ENCODE measurements at places on chromosomes 7 and 10.

- no peak overlapping the region for H3K27ac ChIP-seq
- H3K4me3 ChIP-seq = no peak overlapping the region
- no peaks in the 10 kb centered on the region for H3K4me1 ChIP-seq
- no peak for DNase-seq
- no peaks in the 10 kb centered on the region for H3K27me3 ChIP-seq
- no peaks in the 10 kb centered on the region for H3K36me3 ChIP-seq
Observed at GRCh38 chr7:135712796-135713195, 15.2 kb downstream of the SLC13A4 start.

DNA sequence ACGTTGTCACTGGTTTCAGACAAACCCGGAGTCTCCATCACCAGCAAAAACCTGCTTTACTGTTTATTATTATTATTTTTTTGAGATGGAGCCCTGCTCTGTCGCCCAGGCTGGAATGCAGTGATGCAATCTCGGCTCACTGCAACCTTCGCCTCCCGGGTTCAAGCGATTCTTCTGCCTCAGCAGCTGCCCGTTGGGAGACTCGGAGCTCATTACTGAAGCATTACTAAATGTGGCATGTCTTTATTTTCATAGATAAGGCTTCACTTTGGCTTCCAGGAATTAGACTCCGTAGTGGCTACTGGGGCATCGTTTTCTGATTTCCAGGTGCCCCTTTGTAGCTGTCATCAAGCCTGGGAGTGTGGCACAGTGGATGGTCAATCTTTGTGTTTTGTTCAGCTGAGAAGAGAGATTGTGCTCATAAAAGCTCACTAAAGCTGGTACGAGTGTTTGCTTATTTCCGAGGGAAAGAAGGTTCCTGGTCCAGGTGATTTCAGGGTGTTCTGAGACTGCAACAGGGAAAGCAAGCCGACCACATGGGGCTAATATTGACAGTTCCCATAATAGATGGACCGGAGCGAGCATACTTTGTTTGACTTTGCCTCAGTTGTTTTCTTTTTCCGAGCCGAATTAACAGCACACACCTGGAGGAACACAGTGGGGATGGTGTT lies 163.1 kb downstream of the CAMK1D start:
- no peak overlapping the region for H3K4me3 ChIP-seq
- no peaks in the 10 kb centered on the region for H3K36me3 ChIP-seq
- peak; percentile 13 for DNase-seq

- H3K4me1 ChIP-seq = peaks cover 20% of the 10 kb centered on the region
- no peak overlapping the region for H3K27ac ChIP-seq
- H3K27me3 ChIP-seq = peaks cover 86% of the 10 kb centered on the region
- no peak overlapping the region for H3K4me3 ChIP-seq
- H3K36me3 ChIP-seq = peaks cover 3% of the 10 kb centered on the region
- no peak for DNase-seq
Observed at GRCh38 chr7:27160145-27160545, 3.7 kb upstream of the HOXA7 start.

DNA sequence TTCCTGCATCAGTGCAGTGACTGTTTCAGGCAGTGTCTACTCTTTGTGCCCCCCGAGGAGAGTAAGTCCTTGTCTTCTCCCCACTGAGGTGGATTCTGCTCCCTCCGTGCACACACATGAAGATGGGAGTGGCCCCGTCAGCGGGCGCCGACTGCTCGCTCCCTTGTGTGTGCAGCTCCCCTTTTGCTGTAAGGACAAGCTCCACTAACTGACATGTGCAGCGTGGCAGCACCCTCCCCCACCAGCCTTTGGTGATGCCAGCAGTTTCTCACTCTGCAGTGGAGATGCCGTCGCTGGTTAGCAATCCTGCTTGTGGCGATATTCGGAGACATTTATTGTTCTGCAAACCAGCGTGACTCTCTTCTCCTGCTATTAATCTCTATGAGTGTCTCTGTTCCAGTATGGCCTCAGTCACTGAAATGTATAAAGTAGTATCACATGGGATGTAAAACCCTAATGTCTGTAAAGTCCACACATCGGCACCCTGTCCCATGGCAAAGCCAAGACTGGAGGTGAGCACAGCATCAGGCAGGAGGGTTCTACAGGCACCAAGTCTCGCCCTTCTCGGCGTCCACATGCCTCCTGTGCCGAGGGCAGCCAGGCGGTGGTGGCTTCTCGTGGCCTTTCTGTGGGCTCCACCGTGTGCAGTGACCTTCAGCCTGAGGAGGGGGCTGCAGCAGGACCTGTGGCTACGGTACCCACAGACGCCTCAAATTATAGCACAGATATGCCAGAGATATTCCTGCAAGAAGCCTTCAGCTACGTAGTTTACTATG lies 202.7 kb downstream of the EBF3 start:
- H3K4me3 ChIP-seq = no peak overlapping the region
- peaks cover 6% of the 10 kb centered on the region for H3K4me1 ChIP-seq
- no peak overlapping the region for H3K27ac ChIP-seq
- H3K36me3 ChIP-seq = peaks cover 12% of the 10 kb centered on the region
- no peaks in the 10 kb centered on the region for H3K27me3 ChIP-seq

DNA sequence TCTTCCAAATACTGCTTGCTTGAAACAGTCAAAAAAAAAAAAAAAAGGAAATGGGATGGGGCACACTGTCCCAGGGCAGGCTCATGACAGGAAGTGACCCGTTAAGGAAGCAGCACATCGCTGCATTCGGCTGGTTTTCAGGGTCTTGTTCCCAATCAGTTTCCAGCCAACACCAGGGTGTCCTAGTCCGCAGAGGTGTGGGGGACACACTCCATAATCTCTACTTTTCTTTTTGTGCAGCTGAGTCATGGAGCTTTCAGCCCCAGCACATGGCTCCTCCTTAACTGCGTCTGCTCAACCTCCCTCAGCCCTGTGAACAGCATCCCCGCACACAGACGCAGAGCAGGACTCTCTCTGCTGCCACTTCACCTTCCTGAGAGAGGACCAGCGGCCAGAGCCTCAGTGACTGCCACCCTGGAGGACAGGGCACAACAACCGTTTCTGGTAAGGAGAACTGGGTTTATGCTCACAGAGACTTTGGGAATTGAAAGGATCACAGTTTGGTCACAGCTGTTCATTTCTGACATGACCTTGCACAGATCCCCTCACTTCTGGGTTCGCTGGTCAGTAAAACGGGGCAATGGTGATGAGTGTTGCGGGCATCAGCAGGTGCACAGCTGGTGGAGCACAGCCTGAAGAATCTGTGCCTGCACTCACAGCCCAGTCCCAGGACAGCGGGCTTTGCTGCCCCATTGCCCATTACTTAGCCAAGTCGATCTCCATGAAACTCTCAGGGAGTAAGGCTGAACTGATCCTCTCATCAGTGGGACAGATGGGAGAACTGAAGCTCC lies at the start of gene GIMAP5:
Gene GIMAP5 (plus strand): TSS at position 154 of the 791 bp plus-strand sequence. CDS start 3,467 bp downstream, outside the sequence.
- peak; percentile 65 for DNase-seq
- peak within 1 kb of the TSS; percentile 94 for H3K27ac ChIP-seq
- peaks cover 50% of the 10 kb centered on the region for H3K36me3 ChIP-seq

DNA sequence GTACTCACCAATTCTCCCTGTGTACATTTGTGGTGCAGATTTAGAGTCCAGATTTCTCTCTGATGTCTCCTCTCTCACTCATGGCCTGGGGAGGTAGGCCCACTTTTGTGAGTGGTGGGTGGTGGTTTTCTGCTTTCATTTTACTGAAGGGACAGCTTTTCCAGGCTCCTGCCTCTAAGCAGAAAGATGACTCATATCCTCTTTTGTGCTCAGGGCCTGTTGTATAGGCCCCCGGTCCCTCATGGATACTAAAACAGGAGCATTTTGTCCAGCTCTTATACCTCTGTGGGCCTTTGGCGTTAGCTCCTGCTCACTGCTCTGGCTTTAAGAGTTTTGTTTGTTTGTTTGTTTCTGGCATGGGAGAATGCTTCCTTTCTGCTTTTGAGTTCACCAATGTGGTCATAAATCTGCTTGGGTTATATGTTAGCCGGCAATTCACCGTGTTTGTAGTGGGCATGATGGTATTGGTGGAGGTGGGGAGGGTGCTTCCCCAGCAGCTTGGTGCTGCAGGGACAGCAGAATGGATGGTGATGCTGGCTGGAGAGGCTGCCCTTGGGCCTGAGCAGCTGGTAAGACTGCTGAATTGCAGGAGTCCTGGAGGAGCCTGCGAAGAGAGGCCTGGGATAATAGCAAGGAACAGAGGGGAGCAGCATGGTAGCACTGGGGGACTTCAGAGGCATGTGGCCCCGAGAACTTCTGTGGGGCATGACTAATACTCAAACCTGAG lies 468.7 kb downstream of the RPS24 start:
- H3K36me3 ChIP-seq = no peaks in the 10 kb centered on the region
- no peak overlapping the region for H3K4me3 ChIP-seq
- no peak overlapping the region for H3K27ac ChIP-seq
- peaks cover 6% of the 10 kb centered on the region for H3K27me3 ChIP-seq

DNA sequence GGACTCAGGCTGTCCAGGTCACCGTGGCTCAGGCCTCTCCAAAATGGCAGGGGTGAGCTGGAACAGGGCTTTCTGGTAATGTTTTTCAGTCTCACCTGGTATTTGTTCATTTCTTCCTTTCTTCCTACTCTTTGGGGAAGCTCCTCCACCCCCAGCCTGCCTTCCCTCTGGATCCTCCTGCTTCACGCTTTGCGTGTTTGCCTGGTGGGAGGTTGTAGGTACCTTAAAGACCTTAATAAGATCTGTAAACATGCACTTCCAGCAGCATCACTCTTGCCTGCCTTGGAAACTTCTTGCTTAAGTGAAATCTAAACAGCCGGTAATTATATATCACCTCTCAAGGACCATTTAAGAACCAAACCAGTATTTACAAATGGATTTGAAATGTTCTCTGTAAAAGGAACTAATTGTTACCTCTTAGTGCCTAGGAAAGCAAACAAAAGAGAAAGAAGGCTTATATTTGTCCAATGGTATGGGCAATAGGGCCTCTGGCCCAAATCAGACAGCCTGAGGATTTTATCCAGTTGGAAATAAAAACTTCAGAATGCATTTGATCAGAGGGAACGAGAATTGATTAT lies 339.9 kb downstream of the CCSER2 start:
- H3K27me3 ChIP-seq = peaks cover 2% of the 10 kb centered on the region
- H3K4me3 ChIP-seq = no peak overlapping the region
- no peak for DNase-seq
- no peaks in the 10 kb centered on the region for H3K36me3 ChIP-seq

DNA sequence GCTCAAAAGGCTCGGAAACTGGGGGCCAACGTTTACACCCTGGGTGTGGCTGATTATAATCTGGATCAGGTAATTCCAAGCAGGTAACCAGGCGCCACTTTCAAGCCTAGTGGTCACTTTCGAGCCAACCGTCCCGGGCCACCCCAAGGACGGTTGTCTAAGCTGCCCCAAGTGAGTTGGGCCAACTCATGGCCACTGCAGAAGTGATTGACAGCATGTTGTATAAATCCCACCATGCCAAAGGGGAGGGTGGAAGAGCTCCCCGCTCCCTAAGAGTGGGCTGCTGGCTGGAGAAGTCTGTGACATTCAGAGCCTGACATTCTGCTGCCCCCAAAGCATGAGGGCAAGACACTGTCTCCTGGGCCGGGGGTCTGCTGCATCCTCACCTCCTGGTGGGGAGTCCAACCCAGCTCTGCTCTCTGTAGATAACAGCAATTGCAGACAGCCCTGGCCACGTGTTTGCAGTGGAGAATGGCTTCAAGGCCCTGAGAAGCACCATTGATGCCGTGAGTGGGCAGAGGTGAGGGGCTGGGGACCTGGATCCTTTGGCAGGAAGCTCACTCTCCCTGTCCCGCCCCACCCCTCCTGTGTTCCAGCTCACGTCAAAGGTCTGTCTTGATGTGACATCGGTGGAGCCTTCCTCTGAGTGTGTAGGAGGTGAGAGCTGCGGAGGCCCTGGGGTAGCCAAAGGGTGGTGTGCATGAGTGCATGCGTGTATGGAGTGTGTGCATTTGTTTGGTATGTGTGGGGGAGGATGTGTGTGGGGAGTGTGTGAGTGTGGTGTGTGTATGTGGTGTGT lies 10.8 kb downstream of the ANTXRL start:
- no peaks in the 10 kb centered on the region for H3K27me3 ChIP-seq
- H3K27ac ChIP-seq = no peak overlapping the region
- H3K36me3 ChIP-seq = no peaks in the 10 kb centered on the region
- peaks cover 17% of the 10 kb centered on the region for H3K4me1 ChIP-seq
- DNase-seq = peak; percentile 28
